ENCODE measurements at places on chromosomes 16 and 17. TPM values are rescaled to one million over a fixed set of nuclear protein-coding genes. Genes with fewer than 3 reads are reported as not detected.

- DNase-seq, result no peak
Measured at GRCh38 chr17:49631496-49631895, 46.4 kb downstream of the SPOP start.

GRCh38 chr17:50458270-50458669 is 10.4 kb downstream of the CHAD start:
- no peak for DNase-seq

GRCh38 chr16:53563426-53563825 is 60.4 kb upstream of the AKTIP start:
- DNase-seq, result no peak

- DNase-seq, result no peak
Measured at GRCh38 chr17:60284709-60285108, 107.2 kb downstream of the USP32 start.

DNA sequence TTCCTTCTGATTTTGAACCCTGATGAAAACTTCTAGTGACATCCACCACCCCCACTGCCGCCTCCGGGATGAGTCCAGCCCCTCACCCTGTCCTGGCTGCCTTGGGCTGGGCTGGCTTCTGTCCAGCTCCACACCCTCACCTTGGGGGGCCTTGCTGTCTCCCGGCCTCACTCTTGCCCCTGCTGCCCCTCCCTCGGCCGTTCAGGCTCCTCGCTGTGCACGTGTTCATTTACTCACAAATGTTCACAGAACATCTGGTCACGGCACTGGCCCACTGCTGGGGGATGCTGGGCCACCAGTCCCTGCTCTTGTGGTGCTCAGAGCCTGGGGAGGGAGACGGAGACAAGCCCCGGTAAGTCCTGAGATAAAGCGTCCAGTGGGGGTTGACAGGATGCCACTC is 40.6 kb downstream of the PRMT7 start:
- no peak for DNase-seq

GRCh38 chr17:76271669-76272540 is 6.8 kb downstream of the UBALD2 start:
- DNase-seq, result no peak

SLC5A11 gene
- 0.22 TPM for total RNA-seq

HOXB8 gene
- 82.4 TPM for total RNA-seq

C1QTNF8 gene
- 0.20 TPM for total RNA-seq

Measured in mesothelial cell of epicardium (in vitro differentiated cells).